ENCODE measurements at places on chromosomes 1 and 21.
A peak's percentile ranks its signal among the peaks of the same experiment; 100 is the strongest.

GRCh38 chr1:23477359-23478144, 6.4 kb downstream of the ASAP3 start:
- no peak for DNase-seq

DNA sequence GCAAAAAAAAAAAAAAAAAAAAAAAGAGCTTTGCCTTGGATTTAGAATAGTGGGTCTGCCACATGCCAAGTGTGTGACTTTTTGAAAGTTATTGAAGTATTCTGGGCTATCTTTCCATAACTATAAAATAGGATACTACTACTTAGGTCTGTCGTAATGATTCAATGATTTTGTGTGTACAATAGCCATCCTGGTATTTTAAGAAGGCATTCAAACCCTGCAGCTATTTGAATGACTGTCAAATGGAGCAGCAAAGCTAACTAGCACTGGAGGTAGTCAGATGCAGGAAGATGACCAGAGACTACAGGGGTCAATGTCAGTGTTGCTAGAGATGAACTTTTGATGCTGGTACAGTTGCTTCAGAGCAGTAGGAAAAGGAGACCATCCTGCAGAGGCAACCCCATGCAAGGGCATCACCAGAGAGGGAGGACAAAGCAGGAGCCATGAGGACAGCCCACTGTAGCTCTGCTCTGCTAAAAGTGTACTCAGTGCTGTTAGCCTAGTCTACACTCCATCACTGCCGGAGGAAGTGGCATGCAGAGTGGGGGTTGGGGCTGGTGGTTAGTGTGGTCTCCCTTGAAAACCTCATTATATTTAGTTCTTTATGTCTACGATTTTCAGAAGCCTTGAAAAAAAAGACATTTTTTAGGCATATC, 29.0 kb downstream of the DUSP10 start:
- peak; percentile 91 for DNase-seq

DNA sequence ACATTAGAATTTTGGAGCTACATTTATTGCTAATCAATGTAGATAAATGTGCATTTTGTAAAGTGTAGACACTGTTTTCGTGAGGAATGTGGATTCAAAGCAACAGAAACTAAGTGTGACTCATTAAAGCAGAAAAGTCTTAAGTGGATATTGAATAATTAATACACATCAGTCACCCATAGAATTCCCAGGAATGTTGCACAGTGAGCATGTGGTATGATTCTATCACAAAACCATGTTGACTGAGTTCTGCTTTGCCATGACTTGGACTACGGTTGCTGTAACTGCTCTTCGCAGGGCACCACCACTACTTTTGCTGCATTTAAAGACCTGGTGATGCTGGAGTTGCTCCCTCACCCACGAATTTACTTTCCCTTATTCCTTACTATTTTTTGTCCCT, 471.8 kb downstream of the KCNT2 start:
- DNase-seq, result no peak

DNA sequence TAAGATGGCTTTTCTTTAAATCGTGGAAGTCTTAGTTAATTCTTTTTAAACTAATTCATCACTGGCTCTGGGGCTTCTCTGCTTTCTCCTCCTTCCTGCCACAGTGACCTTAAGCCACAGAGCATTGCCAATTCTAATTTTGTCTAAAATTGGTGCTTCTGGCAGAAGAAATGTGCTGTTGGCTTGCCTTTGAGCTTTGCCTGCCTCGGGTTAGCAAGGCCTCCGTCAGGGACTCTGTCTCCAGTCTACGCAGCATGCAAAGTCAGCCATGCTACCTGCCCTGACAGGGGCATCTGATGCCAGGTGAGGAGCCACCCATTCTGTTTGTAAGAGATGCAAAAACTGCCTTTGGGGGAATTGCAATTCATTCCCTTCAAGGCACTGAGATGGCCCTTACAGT, 25.2 kb downstream of the CLDN14 start:
- DNase-seq, result no peak

DNA sequence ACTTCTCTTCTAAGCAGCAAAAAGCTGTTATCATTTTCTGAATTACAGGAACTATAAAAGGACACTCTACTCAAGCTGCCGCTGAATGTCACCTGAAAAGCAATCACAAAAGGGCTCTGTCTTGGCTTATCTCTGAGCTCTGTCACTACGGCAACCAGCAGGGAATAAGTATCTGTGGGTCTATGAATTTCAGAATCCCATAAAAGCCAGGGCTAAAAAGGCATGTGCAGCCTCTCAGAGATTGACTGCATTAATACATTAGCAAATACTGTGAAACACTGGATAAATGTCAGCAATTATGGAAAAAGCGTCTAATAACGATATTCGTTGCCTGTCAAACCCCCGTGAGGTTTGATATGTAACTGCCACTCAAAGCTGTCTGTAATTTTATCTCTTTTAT, 210.2 kb upstream of the DMRTA2 start:
- no peak for DNase-seq

DNA sequence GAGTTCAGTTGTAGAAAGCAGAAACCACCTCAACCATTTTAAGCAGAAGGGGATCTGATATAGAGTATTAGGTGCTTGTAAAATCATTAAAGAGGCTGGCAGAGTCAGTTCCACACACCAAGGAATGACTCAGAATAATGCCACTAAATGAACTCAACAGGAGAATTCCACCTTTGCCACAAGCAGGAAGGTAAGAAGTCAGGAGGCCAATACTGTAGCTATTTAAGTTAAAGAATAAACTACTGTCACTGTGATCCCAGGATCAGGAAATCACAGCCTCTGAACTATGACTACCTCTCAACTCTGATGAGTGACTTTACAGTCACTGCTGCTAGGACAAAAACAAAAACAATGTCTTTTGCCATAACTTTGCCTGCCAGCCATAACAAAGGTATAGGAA, 52.5 kb upstream of the PRMT6 start:
- DNase-seq, result no peak

DNA sequence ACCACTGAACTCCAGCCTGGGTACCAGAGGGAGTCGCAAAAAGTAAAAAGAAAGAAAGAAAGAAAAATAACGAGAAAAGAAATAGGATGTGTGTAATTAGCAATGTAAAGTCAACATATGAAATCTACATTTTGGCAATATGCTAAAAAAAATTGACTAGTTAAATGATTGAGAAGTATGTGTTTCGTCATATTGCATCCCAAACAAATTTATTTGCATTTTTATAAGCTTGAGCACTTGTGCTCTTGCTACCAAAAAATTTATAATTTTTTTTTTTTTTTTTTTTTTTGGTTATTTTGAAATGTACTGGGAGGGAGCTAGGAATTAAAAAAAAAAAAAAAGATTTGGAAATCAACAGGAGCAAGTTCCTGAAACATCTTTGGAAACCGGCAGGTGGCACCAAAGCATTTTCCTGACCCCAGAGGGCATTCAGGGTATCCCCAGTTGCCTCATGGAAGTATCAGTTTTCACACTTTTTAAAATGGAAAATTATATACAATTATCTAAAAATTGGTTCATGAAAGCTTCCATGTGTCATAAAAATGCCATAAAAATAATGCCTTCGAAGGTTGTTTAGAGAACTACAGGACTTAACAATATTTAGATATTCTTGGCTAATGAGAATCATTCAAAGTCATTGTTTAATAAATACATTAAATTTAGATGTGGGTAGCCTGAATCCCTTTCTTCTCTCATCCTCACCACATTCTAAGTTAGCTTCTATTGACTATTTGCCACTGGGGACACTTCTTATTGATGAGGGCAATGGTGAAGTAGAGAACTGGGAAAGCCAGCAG, 4.8 kb upstream of the HEATR1 start:
- DNase-seq, result no peak

Measured in activated CD8-positive, alpha-beta T cell treated with anti-CD3 and anti-CD28 coated beads, Interleukin-2, amount 10 ng/mL, durations not matched to agents 7 days and 5 days (primary cell).